Activated naive CD4-positive, alpha-beta T cell (primary cell): ENCODE measurements at places on chromosomes 3 and 15.

GRCh38 chr3:52777959-52778805 is 783 bp downstream of the ITIH1 start:
- DNase-seq, result no peak

GRCh38 chr3:189688262-189688661 is 57.1 kb downstream of the TP63 start:
- no peak for DNase-seq

GRCh38 chr3:146226881-146227280 is 24.0 kb downstream of the PLSCR4 start:
- DNase-seq, result no peak

DNA sequence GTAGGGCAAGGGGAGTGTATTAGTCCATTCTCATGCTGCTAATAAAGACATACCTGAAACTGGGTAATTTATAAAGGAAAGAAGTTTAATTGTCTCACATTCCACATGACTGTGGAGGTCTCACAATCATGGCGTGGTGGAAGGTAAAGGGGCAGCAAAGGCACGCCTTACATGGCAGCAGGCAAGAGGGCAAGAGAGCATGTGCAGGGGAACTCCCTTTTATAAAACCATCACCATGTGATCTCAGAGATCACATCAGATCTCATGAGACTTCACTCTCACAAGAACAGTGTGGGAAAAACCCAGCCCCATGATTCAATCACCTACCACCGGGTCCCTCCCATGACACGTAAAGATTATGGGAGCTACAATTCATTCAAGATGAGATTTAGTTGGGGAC is 41.4 kb downstream of the SUMF1 start:
- DNase-seq, result no peak

DNA sequence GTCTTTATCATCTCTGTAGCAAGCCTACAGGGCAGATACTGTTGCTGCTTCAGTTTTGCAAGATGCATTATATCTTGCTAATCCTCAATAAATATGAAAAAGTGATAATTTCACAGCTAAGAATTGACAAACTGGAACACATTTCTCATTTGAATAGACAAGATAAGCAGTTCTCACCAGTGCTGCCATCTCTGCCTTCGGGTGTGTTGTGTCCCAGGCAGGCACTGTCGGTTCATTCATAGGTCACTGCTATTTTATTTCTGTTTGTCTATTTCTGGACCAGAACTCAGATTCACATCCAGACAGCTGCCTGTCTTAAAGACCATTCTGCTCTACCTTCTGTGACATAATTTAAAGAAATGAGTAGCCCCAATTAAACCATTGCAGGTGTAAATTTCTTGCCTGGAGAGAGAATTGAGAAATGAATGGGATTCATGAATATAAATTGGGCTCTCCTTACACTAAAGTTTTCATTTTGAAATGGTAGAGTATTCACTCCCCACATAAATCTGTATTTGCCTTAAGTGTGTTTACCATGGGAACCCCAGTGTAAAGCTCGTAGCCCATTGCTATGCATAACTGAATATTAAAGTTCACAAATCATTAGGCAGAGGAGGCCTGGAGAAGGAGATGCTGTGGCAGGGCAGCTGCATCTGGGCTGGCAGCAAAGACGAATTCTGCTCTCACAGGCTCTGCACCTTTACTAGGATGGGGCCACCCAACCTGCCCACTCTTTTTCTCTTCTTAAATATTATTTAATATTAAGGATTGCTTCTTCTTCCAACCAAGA is 149.9 kb downstream of the ARPP21 start:
- DNase-seq, result no peak

DNA sequence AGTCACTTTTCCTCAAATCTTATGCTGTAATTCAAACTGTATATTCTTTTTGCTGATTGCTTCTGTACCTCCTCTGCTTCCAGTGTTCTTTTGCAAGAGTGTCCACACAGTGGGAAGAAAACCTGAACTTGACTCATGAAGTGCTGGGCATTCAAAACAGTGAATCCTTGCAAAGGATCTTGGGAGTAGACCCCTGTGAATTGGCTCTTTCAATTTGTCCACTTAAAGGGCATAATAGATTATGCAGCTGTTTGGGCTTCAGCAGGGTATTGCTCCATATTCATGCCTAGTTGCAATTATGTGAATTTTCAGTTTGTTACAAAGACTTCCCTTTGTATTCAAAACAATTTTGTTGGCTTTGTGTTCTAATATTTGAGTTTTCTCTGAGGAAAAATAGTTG is 11.4 kb downstream of the ZFAND6 start:
- no peak for DNase-seq

GRCh38 chr3:33658621-33658990 is 59.4 kb downstream of the CLASP2 start:
- no peak for DNase-seq

DNA sequence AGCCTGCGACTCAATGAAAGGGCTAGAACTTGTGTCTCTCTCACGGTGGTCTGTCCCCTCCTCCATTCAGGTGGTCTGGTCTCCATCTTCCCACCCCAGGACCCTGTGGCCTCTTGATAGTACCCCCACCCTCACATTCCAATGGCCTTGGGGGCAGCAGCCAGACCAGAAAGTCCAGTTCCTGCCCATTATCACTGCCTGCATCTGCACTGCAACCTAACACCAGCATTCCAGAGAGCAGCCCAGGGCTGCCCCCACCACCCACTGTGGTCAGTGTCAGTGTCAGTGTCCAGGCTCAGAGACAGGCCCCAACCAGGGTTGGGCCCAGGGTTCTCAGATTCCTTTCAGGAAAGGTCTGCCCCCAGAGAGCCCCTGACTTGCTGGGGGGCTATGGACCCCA is 12.6 kb downstream of the IGDCC3 start:
- DNase-seq, result no peak

GRCh38 chr15:59247364-59247763 is 40.7 kb downstream of the LDHAL6B start:
- no peak for DNase-seq

- DNase-seq, result no peak
These were observed 31.4 kb upstream of the GK5 start for GRCh38 chr3:142256712-142257333.

DNA sequence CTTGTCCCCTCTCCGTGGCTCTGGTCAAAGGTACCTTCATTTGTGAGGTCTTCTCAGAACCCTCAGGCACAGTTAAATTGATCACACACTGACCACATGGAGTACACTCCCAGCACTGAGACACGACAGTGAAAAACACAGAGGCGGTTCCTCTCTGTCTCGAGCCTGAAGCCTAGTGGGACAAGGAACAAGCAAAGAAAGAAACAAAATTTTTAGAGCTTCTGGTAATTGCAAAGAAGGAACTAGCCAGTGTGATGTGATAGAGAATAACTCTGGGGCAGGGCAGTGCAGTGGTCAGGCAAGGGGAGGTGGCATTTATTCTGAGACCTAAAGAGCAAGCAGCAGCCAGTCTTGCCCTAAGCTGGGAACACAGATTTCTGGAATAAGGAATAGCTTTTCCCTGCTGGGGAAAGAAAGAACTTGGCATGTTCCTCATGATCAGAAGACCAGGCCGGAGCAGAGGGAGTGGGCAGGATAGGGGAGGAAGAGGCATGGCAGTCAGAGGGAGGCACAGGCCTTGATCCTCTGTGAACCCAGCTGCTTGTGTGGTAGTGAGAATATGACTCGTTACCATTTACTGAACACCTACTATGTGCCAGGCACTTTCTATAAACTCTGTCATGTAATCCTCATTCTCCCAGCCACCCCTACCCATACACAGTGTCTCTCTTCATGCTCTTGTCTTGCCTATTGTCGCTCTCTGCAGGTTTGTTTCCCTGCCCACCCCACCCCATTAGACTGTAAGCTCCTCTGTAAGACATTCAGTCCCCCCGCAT is 262.3 kb upstream of the HES1 start:
- DNase-seq, result no peak

- no peak for DNase-seq
These were observed 480.3 kb upstream of the KCNMB2 start for GRCh38 chr3:178055939-178056338.

DNA sequence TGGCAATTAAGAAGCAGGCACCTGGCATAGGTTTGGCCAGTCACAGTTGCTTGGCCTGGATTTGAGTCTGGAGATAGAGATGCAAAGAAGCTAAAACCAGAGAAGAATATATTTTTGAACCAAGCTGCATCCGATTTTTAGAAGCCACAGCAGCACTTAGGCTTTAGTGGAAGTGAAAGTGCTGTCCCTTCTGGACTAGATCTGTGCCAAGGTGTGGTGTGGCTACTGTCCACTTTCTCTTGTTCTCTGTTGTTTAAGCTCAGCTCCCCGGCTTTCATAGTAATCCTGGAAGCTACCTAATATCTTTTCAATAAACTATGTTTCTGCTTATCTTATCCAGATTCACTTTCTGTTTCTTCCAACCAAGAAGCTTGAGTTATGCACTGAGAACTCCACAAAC is 183.4 kb upstream of the THRB start:
- DNase-seq, result no peak

DNA sequence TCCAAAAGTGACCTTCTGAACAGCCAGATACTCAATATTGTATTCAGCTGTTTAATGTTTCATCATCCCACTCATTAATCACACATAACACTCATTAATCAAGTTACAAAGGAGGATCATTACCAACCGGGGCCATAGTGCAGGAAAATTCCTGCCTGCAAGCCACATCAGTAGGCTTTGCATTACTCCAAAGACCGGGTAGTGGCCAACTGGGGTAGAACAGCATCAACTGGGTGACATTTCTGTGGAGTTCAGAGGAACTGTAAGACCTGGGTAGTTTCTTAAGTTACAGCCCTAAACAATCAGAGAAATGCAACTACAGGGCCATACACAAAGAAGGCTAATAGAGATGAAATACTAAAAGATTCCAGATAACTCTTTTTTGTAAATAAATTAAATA is 253.1 kb downstream of the WDR72 start:
- DNase-seq, result no peak

- DNase-seq, result no peak
These were observed 3.6 kb downstream of the CTNNB1 start for GRCh38 chr3:41202834-41203345.

DNA sequence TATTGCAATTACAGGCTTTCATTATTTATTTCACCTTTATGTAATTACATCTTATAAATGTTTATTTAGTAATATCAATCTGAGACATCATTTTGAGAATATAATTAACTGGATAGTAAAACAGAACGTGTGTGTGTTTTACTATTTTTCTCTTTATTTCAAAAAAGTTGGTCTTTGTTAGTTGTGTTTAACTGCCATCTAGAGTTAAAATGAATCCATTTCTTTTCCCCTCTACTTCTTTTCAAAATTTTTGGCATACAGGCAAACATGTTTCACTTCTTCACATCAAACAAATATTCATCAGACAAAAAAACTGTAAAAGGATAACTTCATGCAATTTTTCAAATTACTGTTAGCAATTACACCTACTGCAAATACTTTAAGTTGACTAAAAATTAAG is 61.1 kb downstream of the FEZF2 start:
- no peak for DNase-seq

GRCh38 chr3:3628676-3629328 is 170.4 kb upstream of the LRRN1 start:
- DNase-seq, result no peak

DNA sequence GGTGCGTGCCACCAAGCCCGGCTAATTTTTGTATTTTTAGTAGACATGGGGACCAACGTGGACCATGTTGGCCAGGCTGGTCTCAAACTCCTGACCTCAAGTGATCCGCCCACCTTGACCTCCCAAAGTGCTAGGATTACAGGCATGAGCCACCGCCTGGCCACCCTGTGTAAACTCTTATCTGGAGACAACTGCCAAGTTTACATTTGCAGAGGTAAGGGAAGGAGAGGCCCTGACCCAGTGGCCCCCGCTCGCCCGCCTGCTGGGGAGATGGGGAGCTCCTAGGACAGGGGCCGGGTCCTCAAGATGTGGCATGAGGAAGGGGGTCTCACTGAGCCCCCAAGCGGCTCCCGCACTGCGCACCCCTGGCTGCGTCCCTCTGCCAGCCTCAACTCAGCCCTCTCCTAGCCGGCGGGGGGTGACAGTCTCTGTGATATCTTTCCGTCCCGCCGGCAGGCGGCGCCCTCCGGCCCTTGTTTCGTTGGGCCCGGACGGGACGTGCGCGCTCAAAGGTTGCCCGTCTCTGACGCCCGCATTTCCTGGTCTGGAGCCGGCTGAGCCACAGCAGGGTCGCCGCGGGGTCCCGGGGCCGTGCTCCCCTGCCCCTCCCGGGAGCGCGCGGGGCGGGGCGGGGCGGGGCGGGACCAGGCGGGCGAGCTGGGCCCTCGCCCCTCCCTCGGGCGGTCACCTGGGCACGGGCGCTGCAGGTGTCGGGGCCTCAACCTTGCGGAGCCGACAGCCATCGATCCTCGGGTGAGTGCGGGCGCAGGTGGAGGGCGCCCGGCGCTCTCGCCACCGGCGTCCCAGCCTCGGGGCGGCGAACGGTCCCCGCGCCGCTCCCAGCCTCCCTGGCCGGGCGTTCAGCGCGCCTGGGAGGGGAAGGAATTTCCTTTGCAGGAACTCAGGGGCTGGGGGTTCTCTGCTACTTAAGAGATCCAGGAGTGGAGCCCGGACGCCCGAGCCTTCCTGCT is at the start of gene GPR160:
Gene GPR160, plus strand, starts transcription at position 533 of the 971 bp plus-strand sequence. CDS start 45,978 bp downstream, outside the sequence.
- DNase-seq, result peak; percentile 38

DNA sequence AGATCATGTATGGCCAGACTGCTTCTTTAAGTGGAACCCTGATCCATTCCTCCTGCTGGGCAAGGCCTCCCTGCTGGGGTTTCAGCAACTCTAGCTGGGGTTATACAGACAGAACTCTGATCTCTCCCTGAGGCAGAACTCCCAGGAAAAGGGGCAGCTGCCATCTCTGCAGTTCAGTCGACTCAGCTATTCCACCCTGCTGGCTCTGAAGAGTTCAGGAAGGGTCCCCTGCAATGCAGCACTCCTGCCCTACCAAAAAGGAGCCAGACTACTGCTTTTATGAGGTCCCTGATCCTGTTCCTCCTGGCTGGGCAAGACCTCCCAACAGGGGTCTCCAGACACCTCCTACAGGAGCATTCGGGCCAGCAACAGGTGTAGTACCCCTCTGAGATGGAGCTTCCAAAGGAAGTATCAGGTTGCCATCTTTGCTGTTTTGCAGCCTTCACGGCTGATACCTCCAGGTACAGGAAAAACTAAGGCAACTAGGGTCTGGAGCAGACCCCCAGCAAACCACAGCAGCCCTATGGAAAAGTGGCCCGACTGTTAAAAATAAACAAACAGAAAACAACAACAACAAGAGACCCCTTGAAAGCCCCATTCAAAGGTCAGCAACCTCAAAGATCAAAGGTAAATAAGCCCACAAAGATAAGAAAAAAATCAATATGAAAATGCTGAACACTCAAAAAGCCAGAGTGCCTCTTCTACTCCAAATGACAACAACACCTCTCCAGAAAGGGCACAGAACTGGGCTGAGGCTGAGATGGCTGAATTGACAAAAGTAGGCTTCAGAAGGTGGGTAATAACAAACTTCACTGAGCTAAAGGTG is 14.2 kb upstream of the CP start:
- no peak for DNase-seq

- no peak for DNase-seq
These were observed 3.6 kb upstream of the A4GNT start for GRCh38 chr3:138135833-138136194.
